ENCODE measurements at places on chromosomes 1 and 21.

DNA sequence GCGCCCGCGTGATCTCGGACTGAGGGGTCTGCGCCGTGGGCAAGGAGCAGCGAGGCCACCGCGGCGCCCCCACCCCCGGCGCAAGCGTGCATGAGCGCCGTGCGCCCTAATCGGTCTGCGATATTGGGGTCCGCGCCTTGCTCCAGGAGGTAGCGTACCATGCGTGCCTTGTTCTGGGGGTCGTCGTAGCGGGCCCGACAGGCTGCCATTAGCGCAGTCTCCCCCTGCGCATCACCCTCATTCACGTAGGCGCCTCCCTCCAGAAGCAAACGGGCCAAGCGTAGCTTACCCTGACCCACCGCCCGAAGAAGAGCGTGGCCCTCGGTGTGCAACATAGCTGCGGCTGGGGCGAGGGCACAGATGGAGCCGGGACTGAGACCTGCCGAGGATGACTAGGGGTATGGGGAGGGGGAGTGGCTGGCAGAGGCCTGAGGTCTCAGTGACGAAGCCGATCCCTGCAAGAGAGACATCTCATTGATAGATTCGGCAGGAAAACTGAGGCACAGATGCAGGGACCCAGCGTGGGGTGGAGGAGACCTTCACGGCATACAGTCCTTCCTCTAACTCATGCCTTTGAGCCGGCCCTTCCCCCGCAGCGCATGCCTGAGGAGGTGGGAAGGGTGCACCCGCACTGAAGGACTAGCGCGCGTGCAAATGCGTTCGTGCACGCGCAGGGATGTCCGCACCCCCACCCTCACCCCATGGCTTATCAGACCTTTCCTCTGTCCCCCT lies 2.8 kb downstream of the ANKRD34A start:
- DNase-seq, result peak; percentile 23

DNA sequence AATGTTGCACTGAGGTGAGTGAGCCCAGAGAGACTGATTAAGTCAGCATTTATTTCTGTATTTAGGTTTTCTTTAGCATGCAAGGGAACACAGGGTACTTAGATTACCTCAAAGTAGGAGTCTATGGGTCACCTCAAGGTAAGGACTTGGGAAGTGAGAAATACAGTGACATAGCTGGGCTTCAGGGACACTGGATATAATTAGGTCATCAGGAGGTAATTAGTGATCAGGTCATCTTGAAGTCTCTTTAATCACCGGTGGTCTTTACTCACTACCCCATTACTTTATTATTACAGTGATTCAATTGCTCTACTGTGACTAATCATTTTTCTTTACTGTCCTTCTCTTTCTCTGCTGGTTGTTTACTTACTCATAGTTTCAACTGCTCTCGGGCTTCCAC lies 59.9 kb upstream of the KCNK1 start:
- no peak for DNase-seq

DNA sequence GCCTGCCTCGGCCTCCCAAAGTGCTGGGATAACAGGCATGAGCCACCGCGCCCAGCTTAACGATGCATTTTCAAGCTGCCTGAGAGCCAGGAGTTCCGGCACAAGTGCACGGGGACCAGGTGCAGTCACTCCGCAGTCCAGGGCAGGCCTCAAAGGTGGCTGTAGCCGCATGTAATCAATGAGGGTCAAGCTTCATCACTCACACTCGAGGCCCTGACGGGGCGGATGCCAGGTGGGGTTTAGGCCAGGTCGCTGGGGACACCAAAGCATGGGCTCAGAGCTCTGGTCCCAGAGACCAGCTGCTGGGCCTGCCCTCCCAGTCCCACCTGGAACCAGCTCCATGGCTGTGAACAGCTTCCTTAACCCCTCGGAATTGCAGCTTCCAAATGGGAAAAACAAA lies 26.1 kb upstream of the GPR153 start:
- DNase-seq, result no peak

- no peak for DNase-seq
Measured at GRCh38 chr1:162390396-162391185, 9.1 kb downstream of the C1orf226 start.

- DNase-seq, result no peak
Measured at GRCh38 chr1:162893612-162893908, 32.6 kb upstream of the CCDC190 start.

GRCh38 chr21:43937891-43938309 lies 72.9 kb downstream of the AGPAT3 start:
- DNase-seq, result no peak

- no peak for DNase-seq
Measured at GRCh38 chr1:55789466-55789865, 574.3 kb upstream of the USP24 start.
